AG04449 (cell line): ENCODE measurements at places on chromosomes 2 and 18.

DNA sequence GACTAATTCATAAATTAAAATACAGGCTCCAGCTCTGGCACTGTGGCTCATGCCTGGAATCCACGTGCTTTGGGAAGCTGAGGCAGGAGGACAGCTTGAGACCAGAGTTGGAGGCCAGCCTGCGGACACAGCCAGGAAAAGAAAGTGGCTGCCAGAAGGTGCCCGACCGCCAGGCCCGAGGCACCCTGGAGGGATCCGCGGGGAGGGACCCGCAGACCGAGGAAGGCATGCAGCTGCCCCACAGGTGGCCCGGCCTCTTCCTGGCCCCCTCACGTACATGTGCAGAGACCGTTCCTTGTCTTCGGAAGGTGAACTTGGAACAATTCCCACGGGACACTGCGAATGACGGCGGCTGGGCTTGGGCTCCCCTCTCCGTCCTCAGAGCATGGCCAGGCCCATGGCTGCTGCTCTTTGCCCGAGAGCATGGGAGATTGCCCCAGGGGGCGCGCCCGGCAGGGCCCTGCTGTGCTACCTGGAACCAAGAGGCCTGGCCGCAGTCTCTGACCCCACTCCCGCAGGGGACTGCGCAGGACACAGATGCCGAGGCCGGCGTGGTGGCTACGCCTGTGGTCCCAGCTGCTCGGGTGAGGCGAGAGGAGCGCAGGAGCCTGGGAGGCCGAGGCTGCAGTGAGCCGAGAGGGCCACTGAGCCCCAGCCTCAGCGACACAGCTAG lies 55.6 kb upstream of the IMP4 start:
- DNase-seq: no peak

- DNase-seq: no peak
These were observed 49.2 kb upstream of the NXPH2 start for GRCh38 chr2:138829326-138829919.

DNA sequence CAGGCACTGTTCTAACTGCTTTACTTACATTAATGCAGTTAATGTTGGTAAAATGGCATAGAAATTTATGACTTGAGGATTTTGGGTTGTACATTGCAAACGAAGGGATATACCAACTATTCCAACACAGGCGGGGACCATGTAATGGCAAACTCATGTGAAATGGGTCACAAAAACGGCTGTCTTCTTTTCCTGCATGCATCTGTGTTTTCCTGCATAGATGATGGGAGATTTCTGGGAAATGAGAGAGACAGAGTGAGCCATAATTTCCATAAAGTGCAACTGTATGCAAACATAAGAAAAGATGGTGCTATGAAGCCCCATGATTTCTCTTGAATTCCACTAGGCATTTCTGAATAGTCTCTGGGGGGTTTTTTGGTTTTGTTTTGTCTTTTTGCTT lies 82.3 kb downstream of the ALPK2 start:
- no peak for DNase-seq

- peak; percentile 93 for DNase-seq
These were observed 108.7 kb downstream of the EN1 start for GRCh38 chr2:118738524-118739308.

DNA sequence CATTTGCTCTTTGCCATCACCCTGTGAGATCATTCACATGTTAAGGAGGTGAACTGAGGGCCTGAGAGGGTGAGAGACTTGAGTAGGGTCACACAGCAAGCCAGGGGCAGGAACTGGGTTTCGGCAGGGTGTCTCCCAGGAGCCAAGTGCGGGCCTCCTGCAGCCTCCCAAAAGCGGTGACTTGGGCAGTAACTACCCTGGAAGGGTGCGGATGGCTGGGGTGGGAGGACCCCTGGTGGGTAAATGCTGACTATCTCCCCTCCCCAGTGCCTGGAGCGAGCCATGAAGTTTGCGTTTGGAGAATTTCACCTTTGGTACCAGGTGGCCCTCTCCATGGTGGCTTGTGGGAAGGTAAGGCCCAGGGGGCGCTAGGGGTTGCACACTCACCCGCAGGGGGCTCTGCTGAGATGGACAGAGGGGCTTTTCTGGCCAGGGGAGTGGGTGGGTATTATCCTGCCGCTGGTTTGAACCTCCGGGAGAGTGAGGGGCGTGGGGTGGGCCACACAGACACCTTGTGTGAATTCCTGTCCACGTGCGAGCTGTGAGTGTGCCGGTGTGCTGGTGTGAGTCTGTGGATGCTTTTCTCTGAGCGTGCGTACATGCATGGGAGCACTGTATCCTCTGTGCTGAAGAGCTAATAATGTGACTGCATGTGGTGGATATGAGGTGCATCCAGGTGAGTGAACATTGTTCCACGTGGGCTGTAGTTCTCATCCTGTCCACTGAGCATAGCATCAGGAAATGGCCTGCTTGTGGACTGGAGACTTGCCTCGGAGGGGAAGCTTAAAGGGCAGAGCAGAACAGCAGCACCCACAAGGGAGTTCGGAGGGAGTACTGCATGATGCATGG lies 91.0 kb upstream of the MCFD2 start:
- DNase-seq: no peak

- DNase-seq: no peak
These were observed 6.5 kb downstream of the RPIA start for GRCh38 chr2:88698027-88698413.

- DNase-seq: peak; percentile 0
These were observed 191.0 kb downstream of the GRB14 start for GRCh38 chr2:164430166-164430783.

DNA sequence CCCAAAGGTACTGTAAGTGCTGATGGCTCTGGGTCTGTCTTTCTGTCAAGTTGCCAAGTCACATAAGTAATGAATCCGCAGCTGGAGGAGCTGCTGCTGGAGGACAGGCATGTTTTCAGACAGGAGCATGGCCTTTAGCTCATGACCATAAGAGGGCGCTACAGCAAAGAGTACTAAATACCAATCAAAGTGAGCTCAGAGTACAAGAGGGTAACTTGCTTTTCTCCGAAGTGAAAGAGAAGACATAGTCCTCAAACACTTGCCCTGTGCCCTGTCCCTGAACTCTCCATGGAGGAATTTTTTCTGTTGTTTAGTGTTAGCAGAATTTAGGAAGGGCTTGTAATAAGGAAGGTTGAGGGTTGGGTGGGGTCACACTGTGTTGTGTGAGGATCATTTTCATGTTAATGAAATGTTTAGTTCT lies 58.0 kb upstream of the EML6 start:
- no peak for DNase-seq

- DNase-seq: no peak
These were observed 486.9 kb upstream of the RAB6C start for GRCh38 chr2:129492548-129492947.

- DNase-seq: no peak
These were observed 45.0 kb downstream of the BCL11A start for GRCh38 chr2:60508339-60508917.

GRCh38 chr2:108594982-108595464 lies 60.8 kb downstream of the LIMS1 start:
- peak; percentile 99 for DNase-seq

DNA sequence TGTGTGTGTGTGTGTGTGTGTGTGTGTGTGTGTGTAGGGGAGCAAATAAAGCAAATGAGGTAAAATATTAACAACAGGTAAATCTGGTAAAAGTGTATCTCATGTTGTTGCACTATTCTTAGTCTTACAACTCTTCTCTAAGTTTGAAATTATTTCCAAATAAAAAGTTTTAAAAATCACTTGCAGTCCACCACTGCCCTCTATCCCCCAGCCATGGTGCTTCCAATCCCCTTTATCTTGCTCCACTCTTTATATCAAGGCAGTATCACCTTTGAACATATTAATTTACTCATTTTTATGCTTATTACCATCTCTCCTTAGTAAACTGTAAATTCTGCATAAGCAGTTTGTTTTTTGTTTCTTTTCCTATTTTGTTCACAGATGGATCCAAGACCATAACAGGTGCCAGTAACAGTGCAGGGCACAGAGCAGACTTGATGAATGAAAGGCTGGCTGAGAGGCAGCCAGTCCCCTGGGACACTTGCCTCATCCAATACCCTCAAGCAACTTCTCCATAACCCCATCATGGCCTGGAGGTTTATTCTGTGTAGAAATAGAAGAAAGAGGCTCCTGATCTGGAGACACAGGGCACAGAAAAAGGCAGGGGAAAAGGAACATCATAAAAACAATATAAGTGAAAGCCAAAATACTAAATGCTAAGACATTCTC lies 67.6 kb downstream of the LDAH start:
- no peak for DNase-seq

- DNase-seq: peak; percentile 69
These were observed 8.7 kb upstream of the TXNDC2 start for GRCh38 chr18:9876867-9877654.

GRCh38 chr18:77701977-77702376 lies 452.3 kb downstream of the GALR1 start:
- DNase-seq: no peak

- no peak for DNase-seq
These were observed 127.0 kb downstream of the CCBE1 start for GRCh38 chr18:59570101-59570775.

- no peak for DNase-seq
These were observed 53.5 kb downstream of the SEPTIN10 start for GRCh38 chr2:109560265-109560664.
